Activated naive CD4-positive, alpha-beta T cell (primary cell): ENCODE measurements at places on chromosomes 5 and 9.

GRCh38 chr9:34741628-34742027 lies 31.7 kb upstream of the CCL21 start:
- no peak for DNase-seq

DNA sequence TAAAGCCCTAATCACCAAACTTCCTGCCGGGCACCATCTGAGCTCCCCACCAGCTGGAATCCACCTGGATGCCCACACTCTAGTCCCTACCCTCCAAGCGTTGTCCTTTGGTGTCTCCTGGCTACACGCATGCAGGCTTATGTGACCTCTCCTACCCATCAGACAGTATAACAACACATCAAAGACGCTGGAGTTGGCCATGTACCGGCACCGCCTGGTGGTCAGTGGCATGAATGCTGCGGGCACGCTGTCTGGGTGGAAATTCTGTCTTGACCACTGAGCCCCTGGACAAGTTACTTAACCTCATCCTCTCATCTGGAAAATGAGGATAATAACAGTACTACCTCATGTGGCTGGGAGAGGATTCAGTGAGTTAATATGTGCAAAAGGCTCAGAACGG lies 23.4 kb upstream of the CORO2A start:
- DNase-seq, result no peak

DNA sequence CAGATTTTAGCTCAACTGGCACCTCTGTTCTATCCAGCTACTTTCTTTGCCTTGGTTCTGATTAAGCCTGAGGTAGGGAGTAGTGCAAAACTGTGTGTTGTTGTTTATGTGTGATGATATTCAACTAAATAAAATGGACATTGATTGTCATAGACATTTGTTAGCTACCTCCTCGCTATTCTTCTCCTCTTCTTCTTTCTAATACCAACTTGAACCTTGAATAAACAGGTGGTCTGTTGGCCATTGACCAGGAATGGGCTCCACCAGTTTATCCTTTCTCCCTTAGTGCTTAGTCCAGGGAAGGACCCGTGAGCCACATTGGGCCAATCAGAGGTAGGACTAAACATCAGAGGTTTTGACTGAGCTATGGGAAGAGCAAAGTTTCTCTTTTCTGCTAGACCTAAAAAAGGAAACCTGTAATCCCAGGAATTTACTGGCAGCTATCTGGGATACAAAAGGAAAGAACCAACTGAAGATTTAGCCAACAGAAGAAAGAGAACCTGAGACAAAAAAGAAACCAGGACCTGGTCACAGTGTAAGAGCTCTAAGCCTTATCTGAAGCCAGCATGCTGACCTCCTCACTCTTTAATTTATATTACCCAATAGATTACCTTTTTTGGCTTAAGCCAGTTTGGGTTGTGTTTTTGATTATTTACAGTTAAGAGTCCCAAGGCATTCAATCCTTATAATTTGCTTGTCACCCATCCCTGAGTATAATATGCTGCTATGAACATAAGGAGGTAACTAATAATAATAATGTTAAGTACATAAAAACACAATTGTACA lies 5.3 kb upstream of the RNF145 start:
- no peak for DNase-seq

GRCh38 chr9:14317667-14318320 lies 3.9 kb upstream of the NFIB start:
- DNase-seq, result no peak

DNA sequence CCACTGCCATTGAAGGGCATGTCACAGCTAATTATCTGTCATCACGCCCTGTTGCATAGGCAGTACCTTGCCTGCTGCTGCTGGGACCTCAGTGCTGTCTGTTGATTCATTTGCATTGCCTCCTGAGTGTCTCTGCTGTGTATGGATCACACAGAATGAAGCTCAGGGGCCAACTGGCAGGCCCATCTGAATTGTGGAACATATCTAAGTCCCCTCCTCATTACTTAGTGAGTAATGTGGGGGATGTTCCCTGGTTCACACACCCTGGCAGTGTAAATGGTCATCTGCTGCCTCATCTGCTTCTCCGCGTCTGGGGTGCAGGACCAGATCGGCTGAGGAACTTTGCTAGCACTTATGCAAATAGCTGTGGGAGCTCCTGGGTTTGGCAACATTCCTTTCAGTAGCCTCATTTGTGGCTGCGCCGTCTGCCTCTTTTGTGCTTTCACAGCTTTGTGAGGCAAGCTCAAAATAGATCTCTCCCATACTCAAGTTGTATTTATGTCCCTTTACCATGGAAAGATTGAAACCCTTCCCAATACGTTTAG lies 25.4 kb downstream of the TYRP1 start:
- DNase-seq, result no peak
